ENCODE measurements at places on chromosomes 1 and 21. TPM values are rescaled to one million over a fixed set of nuclear protein-coding genes. Genes with fewer than 3 reads are reported as not detected.
A peak's percentile ranks its signal among the peaks of the same experiment; 100 is the strongest.

Gene RGS8
- total RNA-seq, result not detected

DNA sequence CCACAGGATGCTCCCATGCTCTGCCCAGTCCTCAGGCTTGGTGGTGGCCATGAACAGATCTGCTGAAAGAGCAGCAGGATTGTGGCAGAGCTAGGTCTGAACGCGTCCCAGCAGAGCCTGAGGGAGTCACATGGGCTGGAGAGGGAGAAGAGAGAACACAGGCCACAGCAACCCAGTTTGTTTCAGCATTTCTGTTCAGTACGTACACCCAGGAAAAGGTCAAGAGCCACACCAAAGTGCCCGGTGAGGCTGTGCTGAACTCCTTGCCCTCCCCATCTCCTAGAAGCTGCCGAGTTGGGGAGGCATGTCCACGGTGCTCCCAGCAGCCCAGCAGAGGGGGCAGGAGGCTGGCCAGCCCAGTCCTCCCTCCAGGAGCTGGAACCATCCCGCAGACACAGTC is 5.5 kb downstream of the PKP1 start:
- DNase-seq, result peak; percentile 69

DNA sequence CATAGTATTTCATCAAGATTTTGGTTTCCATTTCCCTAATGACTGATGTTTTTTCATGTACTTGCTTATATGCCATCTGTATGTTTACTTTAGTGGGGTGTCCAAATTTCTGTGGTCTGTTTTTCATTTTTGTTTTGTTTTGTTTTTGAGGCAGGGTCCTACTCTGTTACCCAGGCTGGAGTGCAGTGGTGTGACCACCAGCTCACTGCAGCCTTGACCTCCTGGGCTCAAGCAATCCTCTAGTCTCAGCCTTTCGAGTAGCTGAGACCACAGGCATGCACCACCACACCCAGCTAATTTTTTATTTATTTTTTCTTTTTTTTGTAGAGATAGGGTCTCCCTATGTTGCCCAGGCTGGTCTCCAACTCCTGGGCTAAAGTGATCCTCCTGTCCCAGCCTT is 378.0 kb upstream of the VAMP3 start:
- no peak for DNase-seq

DNA sequence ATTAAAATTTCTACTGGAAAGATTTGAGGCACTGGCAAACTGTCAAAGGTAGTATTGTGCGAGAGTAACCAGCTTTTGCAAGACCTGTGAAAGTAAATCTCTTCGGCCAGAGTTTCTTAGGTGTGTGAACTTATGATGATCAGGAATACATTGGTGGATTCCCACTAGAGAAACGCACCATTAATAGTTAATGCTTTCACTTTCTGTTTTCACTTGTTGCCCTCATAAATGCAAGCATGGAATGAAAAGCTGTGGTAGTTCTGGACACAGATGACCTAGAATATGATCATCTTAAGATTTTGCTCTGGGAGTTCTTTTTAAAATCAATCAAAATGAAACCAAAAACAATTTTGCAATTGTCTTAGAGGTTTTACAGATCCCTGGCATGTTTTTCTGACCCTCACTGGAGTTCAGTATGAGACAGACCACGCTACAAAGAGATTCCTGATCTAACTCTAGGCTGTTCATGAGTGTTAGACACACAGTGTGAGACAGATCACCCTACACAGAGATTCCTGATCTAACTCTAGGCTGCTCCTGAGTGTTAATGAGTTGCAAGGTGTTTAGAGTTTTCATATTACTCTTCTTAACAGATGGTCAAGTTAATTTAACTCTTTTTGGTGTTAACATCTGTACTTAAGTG is 98.8 kb downstream of the SDCCAG8 start:
- no peak for DNase-seq

- no peak for DNase-seq
Observed at GRCh38 chr1:59124166-59124565, 172.7 kb upstream of the FGGY start.

DNA sequence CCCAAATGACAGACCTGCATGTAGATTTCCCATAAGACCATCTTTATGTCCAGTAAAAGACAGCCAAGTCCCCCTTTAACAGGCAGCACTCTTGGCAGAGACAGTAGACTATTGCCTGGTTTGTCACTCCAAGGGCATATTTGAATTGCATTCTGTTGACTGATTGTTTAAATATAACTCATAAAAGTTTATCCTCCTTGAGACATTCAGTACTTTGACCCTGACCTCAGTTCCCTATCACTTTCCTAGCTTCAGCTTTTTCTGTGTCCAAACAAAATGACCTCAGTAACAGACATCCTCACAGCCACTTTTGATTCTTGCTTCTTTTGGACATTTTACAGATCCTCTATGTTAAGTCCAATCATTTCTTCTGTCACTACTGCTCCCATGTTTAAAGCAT is 51.1 kb downstream of the RBM11 start:
- DNase-seq, result no peak

- DNase-seq, result peak; percentile 59
Observed at GRCh38 chr21:33401630-33401992, 1.6 kb upstream of the IFNGR2 start.

Gene NCAM2
- 3.6 TPM for total RNA-seq

- DNase-seq, result no peak
Observed at GRCh38 chr1:177020851-177021589, 143.5 kb downstream of the ASTN1 start.

Gene HNRNPCL2
- total RNA-seq, result not detected

- no peak for DNase-seq
Observed at GRCh38 chr21:33140288-33140687, 70.3 kb downstream of the OLIG1 start.

- DNase-seq, result no peak
Observed at GRCh38 chr21:31110430-31110829, 72.2 kb upstream of the KRTAP19-8 start.

DNA sequence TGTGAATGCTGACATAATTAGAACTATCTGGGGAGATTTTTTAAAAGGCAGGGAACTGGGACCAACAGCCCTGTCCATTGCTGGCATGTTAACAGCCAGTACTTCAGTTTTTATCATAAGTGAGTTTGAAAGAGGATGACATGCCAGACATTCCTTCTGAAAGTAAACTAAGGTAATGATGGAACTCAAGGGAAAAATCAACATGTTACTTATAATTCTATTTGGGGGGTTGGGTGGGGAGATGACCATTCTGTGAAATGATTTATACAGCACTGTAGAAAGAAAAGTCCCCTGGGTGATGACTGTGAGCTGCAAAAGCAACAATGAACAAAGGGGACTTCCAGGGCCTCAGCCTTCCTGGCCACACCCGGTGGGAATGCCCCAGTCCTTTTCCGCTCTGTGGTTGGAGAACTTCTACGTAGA is 5.4 kb upstream of the LAMC2 start:
- DNase-seq, result peak; percentile 68

DNA sequence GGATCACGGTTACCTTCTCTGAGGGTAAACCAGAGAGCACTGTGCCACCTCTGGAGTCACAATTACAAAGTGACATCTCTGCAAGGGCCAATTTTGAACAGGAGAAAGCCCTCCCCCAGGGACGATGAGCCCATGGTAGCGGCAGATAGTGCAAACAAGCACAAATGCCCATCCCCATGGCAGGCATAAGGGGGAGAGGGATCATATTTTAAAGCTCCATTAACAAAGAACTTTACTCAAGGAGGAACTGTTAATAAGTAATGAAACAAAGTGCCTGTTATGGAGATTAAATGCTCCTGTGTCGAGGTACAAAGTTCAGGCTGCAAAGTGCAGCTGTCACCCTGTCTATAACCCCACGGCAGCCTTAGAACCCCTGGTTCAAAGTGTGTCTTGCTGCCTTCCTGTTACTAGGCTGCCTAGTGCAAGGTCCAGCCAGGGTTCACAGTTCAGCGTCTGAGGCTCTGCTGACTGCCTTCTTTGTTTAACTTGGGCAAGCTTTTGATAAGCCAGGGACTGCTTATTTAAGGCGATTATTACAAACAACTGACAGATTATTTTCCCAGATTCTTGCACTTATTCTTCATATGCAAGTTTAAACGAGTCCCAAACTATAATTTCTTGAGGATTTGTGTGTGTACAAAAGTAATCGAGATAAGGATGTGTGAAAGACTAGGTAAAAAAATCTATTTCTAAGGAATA is 75.7 kb upstream of the NRIP1 start:
- no peak for DNase-seq

- DNase-seq, result no peak
Observed at GRCh38 chr1:212879947-212880690, 22.0 kb downstream of the FLVCR1 start.

Gene PRDM15
- total RNA-seq, result 9.2 TPM

DNA sequence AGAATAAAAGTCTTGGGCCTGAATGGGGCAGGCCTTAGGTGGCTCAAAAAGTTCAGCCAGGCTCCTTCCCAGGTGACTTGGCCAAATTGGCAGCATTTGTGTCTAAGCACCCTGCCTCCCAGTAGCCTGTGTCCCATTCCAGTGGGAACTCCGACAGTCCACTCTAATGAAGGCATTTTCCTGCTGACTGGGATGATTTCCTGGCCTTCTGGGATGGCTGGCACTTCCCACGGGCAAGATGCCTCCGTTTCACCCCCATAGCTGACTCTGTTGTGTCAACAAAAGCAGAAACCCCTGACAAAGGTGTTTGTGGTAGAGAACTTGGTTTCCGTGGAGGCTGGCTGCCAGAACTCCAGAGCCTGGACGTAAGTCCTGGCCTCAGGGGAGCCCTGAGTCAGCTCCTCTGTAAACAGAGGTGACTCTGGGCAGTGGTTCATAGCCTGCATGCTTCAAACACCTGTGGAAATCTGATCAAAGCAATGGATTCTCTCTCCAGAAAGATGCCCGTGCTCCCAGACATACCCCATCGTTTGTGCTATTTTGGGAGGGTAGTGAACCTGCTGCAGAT is 36.6 kb downstream of the WNT3A start:
- peak; percentile 72 for DNase-seq

DNA sequence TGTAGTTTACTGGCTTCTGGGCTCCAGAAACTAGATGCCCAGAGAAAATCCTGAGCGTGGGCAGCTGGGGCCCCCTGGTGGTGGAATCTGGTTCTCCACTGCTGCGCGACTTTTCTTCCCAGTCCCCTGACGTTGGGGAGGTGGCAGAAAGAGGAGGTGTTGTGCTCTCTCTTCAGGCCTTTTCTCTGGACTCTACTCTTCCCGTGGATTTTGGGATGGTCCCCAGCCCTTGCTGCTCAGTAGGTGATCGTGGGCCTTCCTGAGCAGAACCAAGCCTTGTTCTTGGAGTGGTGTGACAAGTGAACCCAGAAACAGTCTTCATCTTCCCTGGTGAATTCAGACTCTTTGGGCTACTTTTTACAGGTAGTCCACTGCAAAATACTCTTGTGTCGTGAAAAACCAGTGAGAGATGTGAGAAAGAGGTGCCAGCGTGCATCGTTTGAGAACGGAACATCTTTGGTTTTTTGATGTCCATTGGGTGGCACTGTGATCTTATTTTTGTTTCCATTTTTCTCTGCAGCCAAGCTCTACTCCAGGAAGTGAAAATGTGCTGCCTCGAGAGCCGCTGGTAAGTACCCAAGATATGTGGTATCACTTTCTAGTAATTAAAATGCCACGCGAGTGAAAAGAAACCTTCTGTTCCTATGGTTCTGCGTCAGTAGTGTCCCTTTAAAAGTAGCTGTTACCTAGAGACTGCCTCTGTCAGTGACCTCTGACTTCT is 20.2 kb downstream of the PEX14 start:
- peak; percentile 57 for DNase-seq

- DNase-seq, result no peak
Observed at GRCh38 chr1:26490155-26490554, 17.9 kb downstream of the HMGN2 start.

Gene VAV3
- 153 TPM for total RNA-seq

- no peak for DNase-seq
Observed at GRCh38 chr1:227192163-227192562, 126.1 kb downstream of the CDC42BPA start.

DNA sequence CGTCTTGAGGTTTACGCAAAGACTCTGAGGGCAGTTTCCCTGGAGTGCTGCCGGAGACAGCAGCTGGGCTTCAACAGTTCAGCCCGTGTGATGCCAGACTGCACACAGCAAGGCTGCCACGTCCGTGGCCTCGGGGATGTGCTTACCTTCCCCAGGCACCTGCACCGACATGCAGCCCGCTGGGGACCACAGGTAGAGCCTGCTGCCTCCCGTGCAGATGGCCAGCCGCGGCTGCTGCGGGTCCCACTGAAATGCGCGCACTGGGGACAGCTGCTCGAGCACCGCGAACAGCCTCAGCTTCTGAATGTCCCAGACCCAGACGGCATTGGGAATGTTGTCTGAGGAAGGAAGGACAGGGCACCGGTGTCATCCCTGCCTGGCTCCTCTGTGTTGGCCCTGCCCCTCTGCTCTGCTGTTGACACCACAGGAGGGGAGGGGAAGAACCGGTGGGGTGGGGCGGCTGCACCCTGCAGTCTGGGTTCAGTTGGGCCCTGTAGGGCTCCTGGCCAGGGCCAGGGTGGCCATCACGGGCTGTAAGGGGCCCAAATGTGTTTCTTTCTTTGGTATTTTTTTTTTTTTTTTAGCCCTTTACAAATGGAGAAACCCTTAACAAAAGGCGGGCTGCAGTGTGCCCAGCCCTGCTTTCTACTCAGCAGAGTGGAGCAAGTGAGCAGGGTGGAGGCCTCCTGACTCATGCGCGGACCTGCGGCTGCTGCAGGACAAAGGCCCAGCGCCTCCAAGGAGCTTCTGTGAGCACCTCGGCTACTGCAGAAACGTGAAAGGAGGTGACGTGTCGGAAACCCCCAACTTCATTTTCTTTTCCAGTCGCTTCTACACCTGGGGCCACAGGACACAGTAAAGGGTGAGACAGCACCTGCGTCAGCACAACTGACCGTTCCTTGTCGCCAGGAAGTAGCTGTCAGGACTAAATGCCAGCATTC is 6.8 kb downstream of the TPRG1L start:
- DNase-seq, result no peak

Gene HSD3B1
- not detected for total RNA-seq

DNA sequence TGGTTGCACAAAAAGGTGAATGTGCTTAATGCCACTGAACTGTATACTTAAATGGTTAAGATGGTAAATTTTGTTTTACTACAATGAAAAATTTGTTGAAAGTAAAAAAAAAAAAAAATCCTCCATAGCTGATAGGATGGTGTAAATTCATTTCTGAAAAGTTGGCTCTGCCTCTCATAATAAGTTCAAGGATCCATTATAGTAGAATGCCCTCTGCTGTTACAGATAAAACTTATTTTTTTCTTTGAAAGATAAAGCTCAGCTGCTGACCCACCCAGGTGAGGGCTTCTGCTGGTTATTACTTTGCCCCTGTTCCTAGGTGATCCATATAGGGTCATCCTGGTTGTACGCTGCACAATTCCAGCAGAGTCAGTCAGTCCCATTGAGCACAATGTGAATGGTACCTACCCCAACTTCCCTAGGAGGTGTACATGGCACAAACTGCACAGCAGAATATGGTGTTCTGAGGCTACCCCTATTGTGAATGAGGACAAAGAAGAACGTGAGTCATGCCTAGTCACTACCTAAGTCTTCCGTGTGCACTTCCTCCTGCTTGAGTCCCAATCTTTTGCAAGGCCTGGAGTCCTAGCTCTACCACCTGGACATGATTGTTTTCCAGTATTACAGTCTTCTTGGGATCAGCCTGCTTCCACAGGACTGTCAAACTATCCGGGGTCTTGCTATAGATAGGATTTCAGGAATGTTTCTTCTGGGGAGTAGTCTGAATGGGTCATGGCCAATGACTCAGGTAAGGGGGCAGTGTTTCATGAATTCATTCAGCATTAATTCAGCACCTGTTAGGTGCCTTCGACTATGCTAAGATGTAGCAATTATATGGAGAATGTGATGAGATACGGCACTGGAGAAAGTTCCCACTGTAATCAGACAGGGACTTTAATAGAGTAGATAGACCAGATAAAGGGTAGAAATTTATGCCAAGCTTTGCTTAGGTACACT is 20.8 kb upstream of the CD5L start:
- no peak for DNase-seq

- DNase-seq, result no peak
Observed at GRCh38 chr1:181173761-181174447, 85.4 kb downstream of the IER5 start.

- DNase-seq, result no peak
Observed at GRCh38 chr1:230375147-230375546, 51.0 kb downstream of the PGBD5 start.
